ENCODE measurements at places on chromosomes 1 and 21.

DNA sequence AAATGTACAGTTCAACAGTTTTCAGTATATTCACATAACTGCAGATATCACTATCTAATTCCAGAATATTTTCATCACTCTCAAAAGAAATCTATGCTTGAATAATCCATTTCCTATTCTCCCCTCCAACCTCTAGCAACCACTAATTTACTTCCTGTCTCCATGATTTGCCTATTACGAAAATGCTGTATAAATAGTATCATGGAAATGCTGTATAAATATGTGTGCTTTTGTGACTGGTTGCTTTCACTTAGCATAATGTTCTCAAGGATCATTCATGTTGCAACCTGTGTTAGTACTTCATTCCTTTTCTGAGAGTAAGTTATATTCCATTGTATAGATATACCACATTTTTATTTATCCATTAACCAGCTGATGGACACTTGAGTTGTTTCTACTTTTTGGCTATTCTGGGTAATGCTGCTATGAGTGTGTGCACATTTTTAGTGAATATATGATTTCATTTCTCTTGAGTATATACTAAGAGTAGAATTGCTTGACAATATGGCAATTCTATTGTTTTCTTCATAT, 115.6 kb downstream of the TNFSF18 start:
- DNase-seq = no peak

- no peak for DNase-seq
Observed at GRCh38 chr1:229191066-229191674, 79.7 kb upstream of the RAB4A start.

GRCh38 chr1:223345720-223346119, 18.3 kb downstream of the SUSD4 start:
- DNase-seq = no peak

- DNase-seq = no peak
Observed at GRCh38 chr1:170872663-170873062, 62.7 kb upstream of the MROH9 start.

DNA sequence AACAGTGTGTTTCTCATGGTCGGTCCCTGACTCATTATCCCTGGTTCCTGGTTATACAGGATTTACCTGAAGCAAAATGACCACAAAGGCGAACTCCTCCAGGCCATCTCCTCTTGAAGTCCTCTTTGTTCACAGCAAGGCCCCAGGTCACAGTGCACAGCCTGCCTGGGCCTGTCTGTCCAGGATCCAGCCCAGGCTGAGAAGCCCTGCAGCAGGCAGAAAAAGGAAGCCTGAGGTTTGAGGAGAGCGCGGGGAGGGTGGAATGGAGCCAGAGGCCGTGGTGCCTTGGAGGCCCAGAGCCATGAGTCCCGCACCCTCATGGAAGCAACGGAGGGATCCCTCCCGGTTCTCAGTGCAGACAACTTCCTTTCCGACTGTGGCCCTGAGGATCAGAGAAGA, 136.8 kb upstream of the IRF2BP2 start:
- DNase-seq = no peak

GRCh38 chr1:24963943-24964693, 34.0 kb upstream of the RUNX3 start:
- DNase-seq = no peak

GRCh38 chr1:29133861-29134694, 10.4 kb upstream of the TMEM200B start:
- no peak for DNase-seq

DNA sequence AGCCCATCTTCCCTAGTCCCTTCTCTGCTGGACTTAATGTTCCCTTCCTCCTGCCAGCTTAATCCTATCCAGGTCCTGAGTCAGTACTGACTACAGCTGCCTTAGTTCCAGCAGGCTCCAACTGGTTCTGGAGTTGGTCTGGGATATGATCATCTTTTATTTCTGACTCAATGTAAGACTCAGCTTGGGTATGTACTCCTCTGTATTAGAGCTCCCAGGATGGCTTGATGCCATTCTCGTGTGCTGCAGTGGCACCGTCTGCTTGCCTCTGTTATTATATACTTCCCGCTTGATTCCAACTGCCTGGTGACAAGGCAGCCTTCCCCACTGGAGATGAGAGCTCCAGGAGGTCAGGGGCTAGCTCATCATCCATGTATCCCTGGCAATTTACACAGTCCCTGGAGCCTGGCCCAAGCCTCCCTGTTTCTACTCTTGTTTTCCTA, 164.4 kb upstream of the DPT start:
- DNase-seq = no peak

DNA sequence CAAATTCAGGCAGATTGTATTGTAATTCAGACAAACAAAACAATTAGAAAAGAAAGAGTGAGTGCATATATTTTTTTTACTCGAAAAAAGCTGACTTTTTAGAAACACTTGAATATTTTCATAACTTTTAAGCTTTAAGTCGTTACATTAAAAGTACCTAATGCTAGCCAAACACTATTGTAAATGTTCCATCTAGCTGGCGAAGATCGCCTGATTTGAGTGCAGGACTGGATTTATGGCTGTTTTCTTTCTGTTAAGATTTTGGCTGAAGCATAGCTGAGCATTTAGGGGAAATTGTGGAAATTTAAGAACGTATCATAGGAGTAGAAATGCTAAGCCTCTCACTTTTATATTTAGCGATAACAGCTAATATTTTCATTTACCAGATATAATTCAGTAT, 24.6 kb downstream of the LRRC7 start:
- no peak for DNase-seq
